ENCODE measurements at places on chromosomes 11 and 22.

GRCh38 chr22:46574993-46575910, 37.8 kb upstream of the CELSR1 start:
- peak; percentile 91 for DNase-seq

DNA sequence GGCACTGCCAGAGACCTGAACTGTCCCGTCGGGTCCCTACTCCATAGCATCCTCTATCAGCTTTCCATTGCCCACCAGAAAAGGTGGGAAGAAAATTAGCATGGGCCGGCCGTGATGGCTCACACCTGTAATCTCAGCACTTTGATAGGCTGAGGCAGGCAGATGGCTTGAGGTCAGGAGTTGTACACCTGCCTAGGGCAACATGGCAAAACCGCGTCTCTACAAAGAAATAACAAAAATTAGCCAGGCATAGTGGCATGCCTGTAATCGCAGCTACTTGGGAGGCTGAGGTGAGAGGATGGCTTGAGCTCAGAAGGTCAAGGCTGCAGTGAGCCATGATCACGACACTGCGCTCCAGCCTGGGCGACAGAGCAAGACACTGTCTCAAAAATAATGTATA, 3.5 kb downstream of the SLC25A18 start:
- no peak for DNase-seq

DNA sequence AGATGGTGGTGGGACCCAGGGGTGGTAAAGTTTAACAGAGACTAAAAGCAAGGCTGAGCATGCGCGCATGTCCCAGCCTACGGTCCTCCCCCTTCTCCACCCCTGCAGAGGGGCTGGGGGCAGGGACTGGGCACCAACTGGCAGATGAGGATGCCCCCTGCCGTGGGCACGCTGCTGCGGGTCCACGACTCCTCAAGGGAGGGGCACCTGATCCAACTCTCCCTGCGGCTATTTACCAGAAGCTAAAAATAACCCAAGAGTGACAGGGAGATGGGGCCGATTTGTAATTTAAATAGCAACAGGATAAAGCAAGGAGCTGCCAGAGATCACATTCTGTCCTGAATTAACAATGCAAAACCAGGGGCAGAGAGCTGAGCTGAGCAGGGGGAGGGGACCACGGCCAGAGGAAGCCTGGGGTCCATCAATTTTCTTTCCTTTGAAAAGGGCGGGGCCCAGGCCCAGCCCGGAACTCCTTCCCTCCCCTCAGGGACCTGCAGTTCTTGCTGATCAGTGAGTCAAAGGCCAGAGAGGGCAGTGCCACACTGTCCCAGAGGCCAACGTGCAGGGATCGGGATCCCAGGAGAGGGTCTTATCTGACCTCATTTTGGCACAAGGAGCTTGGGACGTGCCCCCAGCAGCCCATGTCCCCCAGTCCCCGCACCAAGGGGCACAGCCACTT, 8.1 kb upstream of the DGKZ start:
- peak; percentile 95 for DNase-seq

- peak; percentile 27 for DNase-seq
Observed at GRCh38 chr11:134634897-134635831, 223.1 kb upstream of the B3GAT1 start.

GRCh38 chr11:83544846-83545245, 258.7 kb upstream of the CCDC90B start:
- DNase-seq, result no peak

- peak; percentile 84 for DNase-seq
Observed at GRCh38 chr11:69744435-69744834, 30.7 kb downstream of the FGF4 start.

DNA sequence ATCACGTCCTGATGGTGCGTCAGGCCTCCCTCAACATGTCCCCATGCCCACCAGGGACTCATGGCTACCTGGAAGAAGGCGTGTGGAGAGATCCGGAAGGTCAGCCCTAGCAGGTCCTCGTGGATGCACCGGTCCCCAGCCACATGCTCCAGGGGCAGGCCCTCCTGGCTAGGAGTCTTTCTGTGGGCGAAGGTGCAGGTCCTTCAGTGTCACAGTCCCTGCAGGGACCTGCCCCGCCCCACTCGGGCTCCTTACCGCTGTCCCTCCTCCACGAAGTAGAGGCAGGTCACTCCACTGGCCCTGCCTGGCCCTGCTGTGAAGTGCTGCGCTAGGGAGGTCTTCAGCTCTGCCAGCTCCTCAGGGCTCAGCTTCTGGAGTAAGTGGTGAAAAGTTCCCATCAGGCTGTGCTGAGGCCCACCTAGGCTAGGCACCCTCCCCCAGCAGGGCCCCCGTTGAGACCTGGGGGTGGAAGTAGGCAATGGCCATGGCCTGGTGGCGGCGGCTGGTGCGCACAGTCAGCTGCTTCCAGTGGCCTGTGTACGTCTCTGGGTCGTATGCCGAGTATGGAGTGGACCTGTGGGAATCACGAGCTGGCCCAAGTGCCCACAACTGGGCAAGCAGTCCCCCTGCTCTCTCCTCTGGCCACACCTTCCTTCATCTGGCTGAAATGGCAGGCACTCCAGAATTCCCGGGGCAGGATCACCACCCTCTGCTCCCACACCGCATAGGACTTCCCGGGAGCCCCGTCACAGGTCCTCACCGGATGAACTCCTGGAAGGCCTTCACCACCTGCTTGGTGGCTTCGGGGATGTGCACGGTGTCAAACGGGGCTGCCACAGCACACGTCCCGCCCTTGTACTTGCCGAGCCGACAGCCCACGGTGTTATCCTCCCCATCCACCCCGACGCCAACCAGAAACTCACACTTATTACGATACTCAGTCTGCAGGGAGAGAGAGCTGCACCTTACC, 1.1 kb upstream of the RANBP1 start:
- DNase-seq, result no peak

DNA sequence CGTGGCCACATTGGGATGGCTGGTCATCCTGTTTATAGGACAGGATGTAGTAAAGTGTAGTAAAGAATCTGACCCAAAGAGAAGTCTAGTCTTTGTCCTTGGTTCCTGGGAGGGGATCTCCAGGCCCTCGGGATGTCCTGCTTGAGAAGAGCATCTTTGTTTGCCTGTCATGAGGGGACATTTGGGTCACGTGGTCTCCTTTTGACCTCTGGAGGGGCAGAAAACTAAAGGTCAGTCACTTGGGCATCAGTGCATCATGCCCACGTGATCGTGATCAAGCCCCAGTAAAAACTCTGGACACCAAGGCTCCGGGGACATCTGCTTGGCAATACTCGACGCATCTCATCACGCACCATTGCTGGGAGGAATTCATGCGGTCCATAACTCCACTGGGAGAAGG, 9.1 kb downstream of the SMIM38 start:
- no peak for DNase-seq

DNA sequence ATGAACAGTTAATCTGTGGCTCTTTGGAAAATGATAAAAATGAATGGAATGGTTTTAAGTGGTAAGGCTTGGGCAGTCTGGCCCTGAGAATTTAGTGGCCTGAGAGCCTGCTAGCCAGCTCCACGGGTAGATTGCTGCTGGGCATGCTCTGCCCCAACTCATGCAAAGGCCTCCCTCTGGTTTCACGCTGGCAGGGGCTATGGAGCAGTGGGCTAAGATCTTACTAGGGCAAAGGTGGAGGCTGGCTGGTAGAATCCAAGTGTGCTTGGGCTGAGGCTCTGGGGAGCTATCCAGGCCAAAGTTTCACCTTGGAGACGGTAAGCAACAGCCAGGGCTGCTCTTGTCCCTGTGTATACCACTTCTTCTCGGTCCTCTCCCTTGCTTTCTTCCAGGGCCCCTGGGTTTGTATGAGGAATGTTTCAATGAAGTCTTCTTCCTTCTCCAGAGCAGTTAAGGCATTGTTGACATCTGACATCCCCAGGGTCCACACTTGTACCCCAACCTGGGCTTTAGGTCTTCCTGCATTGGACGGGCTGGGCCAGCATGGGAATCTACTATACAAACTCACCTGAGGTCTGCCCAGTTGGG, 27.4 kb downstream of the UBE2L3 start:
- DNase-seq, result no peak

- DNase-seq, result peak; percentile 84
Observed at GRCh38 chr11:57349491-57350274, 11.5 kb downstream of the P2RX3 start.

DNA sequence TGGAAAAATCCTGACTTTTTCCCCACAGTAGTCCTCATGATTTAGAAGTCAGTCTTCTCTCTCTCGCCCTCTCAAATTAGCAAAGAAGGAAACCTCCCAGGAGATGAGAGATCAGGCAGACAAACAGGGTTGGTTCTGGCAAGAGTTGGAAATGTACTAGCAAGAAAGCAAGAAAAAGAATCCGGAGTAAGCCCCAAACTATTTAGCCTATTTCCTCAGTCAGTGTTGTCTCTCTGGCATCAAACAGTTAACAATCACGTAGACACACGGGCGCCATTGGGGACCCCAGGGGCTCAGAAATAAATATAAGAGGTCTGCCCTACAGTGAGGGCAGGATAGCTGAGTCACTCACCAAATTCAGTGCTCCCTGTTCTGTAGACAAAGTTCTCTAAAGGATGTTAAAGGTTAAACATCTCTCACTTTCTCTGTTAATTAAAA, 4.7 kb downstream of the C11orf52 start:
- DNase-seq, result no peak

DNA sequence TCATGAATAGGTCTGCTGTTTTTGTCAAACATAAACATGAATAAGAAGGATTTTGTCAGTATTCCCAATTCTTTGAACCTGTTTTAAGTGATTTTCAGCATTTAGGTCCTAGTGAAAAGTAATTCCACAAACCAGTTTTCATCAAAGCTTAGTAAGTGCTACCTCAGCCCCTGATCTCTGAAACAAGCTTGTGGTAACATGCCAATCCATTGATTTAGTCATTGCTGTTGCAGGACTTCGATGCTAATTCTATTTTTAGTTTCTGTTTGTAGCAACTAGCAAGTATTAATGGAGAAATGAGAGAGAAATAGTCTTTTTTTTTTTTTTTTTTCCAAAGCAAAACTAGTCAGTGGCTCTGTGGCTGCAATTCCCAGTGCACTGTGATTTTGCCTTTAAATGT, 91.4 kb downstream of the JRKL start:
- DNase-seq, result no peak

- DNase-seq, result peak; percentile 97
Observed at GRCh38 chr11:77127920-77128691, at the start of gene MYO7A. Gene MYO7A (plus strand): TSS chr11:77128246. CDS start chr11:77130635, 2,389 bp downstream.

DNA sequence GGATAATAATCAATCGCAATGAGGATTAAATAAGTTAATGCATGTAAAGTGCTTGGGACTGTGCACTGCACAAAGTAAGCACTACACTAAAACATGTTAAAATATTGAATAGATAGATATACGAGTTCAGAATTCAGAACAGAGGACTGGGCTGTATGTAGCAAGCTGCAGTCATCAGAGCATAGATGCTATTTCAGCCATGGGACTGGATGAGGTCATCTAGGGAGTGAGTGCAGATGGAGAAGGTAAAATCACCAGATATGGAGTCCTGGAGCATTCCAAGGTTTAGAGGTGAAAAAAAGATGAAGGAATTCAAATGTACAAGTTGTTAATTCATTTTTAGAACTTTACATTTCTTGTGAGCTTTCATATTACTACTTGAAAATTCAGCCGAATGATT, 347.5 kb upstream of the DDI1 start:
- no peak for DNase-seq

- no peak for DNase-seq
Observed at GRCh38 chr22:44309137-44309536, 3.6 kb downstream of the SHISAL1 start.

All from ELF-1 (cell line).